GM12878 (cell line): ENCODE measurements at places on chromosomes 6 and 20. TPM values are rescaled to one million over a fixed set of nuclear protein-coding genes. Genes with fewer than 3 reads are reported as not detected.

DNA sequence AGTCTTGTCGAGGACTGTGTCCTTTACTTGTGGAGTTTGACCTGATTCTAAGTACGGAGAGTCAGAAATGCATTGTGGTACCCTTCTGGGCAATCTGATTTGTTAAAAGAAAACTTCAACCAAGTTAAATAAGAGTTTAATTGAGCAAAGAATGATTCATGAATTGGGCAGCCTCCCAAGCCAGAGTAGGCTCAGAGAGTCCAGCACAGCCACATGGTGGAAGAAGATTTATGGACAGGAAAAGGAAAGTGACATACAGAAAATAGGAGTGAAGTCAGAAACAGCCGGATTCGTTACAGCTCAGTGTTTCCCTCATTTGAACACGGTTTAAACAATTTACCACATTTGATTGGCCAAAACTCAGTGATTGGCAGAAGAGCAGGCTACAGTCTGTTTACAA, 329.2 kb downstream of the DHX35 start:
- no peaks in the 10 kb centered on the region for H3K27me3 ChIP-seq
- no peak overlapping the region for H3K4me3 ChIP-seq
- no peak overlapping the region for H3K27ac ChIP-seq
- no peaks in the 10 kb centered on the region for H3K36me3 ChIP-seq
- no peak for DNase-seq

DNA sequence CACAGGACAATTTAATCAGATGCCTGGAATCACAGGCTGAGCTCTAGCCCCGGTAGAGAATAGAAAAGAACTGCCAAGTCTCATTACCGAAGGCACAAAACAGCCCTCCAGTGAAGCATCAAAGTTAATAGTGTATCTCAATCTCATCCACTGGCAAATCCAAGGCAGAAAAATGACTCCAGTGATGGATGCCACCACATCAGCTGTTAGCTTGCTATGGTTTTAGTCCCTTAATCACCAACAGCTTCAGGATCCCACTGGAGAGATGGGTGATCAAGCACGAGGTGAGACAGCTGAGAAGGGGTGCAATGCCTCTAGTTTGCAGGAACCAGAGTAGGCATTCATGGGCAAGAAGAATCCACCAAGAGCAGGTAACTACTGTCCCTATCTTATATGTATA, 81.8 kb downstream of the STK35 start:
- no peak for DNase-seq
- H3K4me3 ChIP-seq = no peak overlapping the region
- no peak overlapping the region for H3K27ac ChIP-seq
- H3K4me1 ChIP-seq = no peaks in the 10 kb centered on the region

Gene TP53TG5
- not detected in 2 replicates for total RNA-seq

- H3K4me3 ChIP-seq = no peak overlapping the region
- no peaks in the 10 kb centered on the region for H3K4me1 ChIP-seq
- H3K36me3 ChIP-seq = no peaks in the 10 kb centered on the region
- no peak overlapping the region for H3K27ac ChIP-seq
- H3K27me3 ChIP-seq = peaks cover 1% of the 10 kb centered on the region
Measured at GRCh38 chr6:68638230-68638900, 3.3 kb downstream of the ADGRB3 start.

Gene APOM
- 3.8 and 4.1 TPM in 2 replicates for total RNA-seq

DNA sequence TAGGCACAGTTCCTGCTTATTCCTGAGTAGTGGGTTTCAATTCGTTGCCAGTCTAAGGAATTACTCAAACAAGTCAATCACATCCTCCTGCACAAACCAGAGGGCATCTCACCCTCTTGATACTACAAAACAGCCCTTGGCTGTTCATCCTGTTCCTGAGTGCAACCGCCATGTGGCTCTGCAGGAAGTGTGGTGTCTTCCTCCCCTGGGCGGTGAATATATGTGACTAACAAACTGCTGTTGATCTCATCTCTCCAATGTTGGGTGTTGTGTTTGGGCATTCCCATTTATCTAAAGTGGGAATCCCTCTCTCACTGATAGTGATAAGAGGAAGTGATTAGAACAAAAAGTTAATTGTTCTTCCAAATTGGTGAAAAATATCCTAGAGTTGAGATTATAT, 163.0 kb downstream of the TBX18 start:
- H3K36me3 ChIP-seq = no peaks in the 10 kb centered on the region
- no peak overlapping the region for H3K4me3 ChIP-seq
- H3K27me3 ChIP-seq = no peaks in the 10 kb centered on the region
- H3K27ac ChIP-seq = no peak overlapping the region
- no peaks in the 10 kb centered on the region for H3K4me1 ChIP-seq

Gene PKIB
- total RNA-seq = 0.19 and 0.74 TPM in 2 replicates

DNA sequence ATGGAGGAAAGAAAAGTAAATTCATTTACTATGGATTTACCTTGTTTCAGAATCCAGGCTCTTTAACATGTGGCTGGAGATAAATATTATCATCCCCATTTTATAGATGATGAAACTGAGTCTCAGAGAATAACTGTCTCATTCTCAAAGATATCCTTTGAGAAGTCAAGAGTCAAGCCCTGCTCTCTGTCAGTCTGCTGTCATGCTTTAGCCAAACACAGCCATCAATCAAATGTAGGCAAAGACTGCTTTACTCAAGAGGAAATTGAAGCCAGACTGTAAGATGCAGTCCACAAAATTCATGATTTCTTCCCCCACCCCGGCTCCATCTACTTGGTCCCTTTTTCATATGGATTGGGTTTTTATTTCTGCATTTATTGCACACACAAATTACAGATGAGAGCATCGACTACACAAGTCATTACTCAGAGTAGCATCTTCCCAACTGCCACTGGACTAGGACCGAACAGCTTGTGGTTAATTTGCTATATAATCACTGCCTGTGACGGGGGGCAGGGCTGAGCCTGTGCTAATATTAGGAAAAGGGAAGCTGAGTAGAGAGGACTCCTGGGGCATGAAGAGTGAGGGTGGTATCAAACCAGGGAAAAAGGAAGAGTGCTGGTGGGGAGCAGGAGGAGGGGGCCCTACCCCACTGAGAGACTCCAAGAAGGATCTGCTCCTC, 102.7 kb upstream of the TOP1 start:
- no peak overlapping the region for H3K4me3 ChIP-seq
- no peaks in the 10 kb centered on the region; the same call in 1 of the 2 replicates for H3K27me3 ChIP-seq
- peaks cover 4% of the 10 kb centered on the region; the same call in 1 of the 2 replicates for H3K4me1 ChIP-seq
- no peak overlapping the region for H3K27ac ChIP-seq

DNA sequence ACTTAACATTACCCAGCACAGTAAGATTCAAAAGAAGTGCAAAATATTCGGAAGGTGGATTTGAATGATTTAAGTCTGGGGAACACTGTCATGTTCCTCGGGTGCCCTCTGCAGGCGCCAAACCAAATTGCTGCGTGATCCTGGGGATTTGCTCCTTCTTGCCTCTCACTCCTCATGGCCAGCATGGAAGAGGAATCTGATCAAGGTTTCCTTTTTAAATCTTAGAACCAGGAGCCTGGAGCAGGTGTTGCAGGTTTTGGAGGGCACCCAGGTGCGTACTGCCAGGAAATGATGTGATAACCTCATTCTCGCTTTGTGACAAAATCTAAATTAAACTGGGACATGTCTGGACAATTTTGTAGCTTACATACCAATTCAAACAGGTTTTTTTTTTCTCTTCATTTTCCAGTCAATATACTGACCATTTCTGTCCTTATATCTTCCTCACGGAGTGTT, 8.1 kb upstream of the PFDN4 start:
- DNase-seq = peak; percentile 39
- H3K4me1 ChIP-seq = peaks cover 13% of the 10 kb centered on the region
- H3K27me3 ChIP-seq = no peaks in the 10 kb centered on the region
- H3K27ac ChIP-seq = no peak overlapping the region
- H3K36me3 ChIP-seq = no peaks in the 10 kb centered on the region

DNA sequence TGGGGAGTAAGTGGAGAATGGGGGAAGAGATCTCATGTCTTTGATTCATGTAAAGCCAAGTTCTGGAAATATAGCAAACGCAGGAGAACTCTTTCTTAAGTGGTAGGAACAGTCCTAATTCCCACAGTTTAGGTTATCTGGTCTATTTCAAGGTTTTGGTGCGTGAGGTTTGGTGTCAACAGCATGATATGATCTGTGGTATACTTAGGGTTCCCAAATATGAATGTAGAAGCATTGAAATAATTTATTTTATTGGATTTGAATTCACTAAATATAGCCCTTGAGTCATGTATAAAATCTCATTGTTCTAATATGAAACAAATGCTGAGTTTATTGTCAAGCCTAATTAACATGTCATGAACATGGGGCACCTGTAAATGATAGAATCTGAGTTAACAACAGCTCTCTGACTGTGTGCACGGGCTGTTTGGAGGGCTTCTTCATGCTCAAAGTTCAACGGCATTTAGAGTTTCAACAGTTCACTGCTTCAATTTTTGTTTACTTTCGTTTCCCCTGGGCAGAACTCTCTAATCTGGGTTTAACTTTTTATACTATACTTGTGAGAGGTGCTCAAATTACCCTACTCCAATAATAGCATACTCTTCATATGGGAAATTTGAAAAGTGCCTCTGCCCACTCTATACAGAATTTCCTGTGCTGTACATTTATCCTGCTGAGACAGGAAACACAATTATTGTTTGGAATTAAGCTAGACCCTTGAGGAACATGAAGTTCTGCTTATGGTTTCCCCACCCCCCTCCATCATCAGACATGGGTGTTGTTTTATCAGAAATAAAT, 236.3 kb upstream of the ZNF217 start:
- H3K4me1 ChIP-seq = peaks cover 48% of the 10 kb centered on the region
- no peaks in the 10 kb centered on the region for H3K27me3 ChIP-seq
- H3K36me3 ChIP-seq = no peaks in the 10 kb centered on the region
- H3K4me3 ChIP-seq = peak overlapping the region; percentile 56
- peak overlapping the region; percentile 91 for H3K27ac ChIP-seq

- no peak overlapping the region for H3K4me3 ChIP-seq
- H3K4me1 ChIP-seq = no peaks in the 10 kb centered on the region
- H3K27ac ChIP-seq = no peak overlapping the region
- H3K36me3 ChIP-seq = peaks cover 54% of the 10 kb centered on the region
- no peaks in the 10 kb centered on the region for H3K27me3 ChIP-seq
- no peak for DNase-seq
Measured at GRCh38 chr20:37205130-37205529, 25.8 kb upstream of the MROH8 start.

DNA sequence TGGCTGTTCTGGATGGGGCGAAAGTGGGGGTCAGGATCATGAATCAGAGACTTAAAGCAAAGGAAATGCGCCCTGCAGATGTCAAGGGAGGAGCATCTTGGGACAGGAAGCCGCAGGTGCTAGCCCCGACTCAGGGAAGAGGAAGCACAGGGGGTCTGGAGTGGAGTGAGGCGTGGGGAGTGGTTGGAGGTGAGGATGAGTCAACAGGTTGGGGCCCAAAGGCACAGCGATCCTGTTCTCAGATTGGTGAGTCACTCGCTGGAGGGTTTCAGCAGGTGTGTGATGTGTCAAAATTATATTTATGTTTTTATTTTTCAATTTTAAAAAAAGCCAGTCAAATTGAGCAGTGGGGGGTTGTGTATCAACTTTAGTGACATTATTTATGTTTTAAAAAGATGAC, 19.0 kb downstream of the PACSIN1 start:
- H3K27me3 ChIP-seq = no peaks in the 10 kb centered on the region
- no peaks in the 10 kb centered on the region for H3K36me3 ChIP-seq
- DNase-seq = peak; percentile 8
- no peak overlapping the region for H3K27ac ChIP-seq
- H3K4me1 ChIP-seq = peaks cover 5% of the 10 kb centered on the region

GRCh38 chr6:43078691-43079090, 2.6 kb downstream of the PTK7 start:
- H3K4me3 ChIP-seq = no peak overlapping the region
- no peak for DNase-seq
- H3K27me3 ChIP-seq = peaks cover 8% of the 10 kb centered on the region; the same call in 1 of the 2 replicates
- H3K4me1 ChIP-seq = peaks cover 7% of the 10 kb centered on the region; the same call in 1 of the 2 replicates
- no peak overlapping the region for H3K27ac ChIP-seq

- no peaks in the 10 kb centered on the region for H3K27me3 ChIP-seq
- peak overlapping the region; percentile 50; the same call in 1 of the 2 replicates for H3K27ac ChIP-seq
- H3K36me3 ChIP-seq = no peaks in the 10 kb centered on the region
- peak; percentile 66 for DNase-seq
- H3K4me3 ChIP-seq = no peak overlapping the region
Measured at GRCh38 chr6:107670792-107671199, 153.3 kb downstream of the SCML4 start.

Gene BMP2
- 1.4 and 1.5 TPM in 2 replicates for total RNA-seq

Gene PNPLA1
- total RNA-seq = not detected in 2 replicates

DNA sequence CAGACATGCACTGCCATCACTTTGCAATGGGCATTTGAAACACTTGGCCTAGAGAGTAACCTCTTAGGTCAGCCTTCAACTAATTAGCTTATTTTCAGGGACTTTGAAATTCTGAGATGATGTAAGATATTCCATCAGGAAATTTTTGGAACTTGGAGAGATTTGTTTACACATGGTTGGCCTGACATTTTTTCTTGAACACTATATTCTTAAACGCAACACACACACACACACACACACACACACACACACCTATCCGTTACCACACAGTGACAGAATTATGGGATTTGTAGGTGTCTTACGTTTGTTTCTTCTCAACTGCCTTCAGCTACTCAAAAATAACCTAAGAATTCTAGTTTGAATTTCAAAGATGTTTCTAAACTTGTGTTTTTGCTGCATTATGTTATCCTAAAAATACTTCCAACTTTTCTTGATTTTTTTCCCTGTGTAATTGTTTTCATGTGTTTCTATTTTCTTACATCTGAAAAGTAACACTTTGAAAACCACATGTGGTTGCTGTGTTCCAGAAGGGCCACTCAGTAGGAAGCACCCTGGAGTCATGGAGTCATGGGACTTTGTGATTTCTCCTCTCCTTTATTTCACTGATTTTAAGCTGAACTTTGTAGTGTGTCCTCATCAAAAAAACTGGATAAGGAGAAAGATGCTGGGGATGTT, 31.9 kb downstream of the MARCKS start:
- no peak for DNase-seq
- no peaks in the 10 kb centered on the region for H3K27me3 ChIP-seq
- no peak overlapping the region for H3K4me3 ChIP-seq
- H3K27ac ChIP-seq = no peak overlapping the region

GRCh38 chr6:149246691-149247384, 70.7 kb upstream of the TAB2 start:
- no peaks in the 10 kb centered on the region for H3K36me3 ChIP-seq
- DNase-seq = peak; percentile 66
- H3K27me3 ChIP-seq = no peaks in the 10 kb centered on the region
- peak overlapping the region; percentile 46 for H3K4me3 ChIP-seq
- peak overlapping the region; percentile 35; the same call in 1 of the 2 replicates for H3K27ac ChIP-seq
- peaks cover 18% of the 10 kb centered on the region for H3K4me1 ChIP-seq

Gene SLC17A9
- total RNA-seq = 60.2 and 74.1 TPM in 2 replicates
